ENCODE measurements at places on chromosomes 11 and 22. TPM values are rescaled to one million over a fixed set of nuclear protein-coding genes. Genes with fewer than 3 reads are reported as not detected.

The FAM83F gene
- 2.4 TPM for polyA plus RNA-seq

The RCOR2 gene
- polyA plus RNA-seq: 11.0 TPM

The SPI1 gene
- polyA plus RNA-seq: 2.8 TPM

The CALCB gene
- 5.5 TPM for polyA plus RNA-seq

The MGAT3 gene
- polyA plus RNA-seq: 33.3 TPM

The MS4A14 gene
- polyA plus RNA-seq: 0.09 TPM

The APOL3 gene
- polyA plus RNA-seq: 16.6 TPM

DNA sequence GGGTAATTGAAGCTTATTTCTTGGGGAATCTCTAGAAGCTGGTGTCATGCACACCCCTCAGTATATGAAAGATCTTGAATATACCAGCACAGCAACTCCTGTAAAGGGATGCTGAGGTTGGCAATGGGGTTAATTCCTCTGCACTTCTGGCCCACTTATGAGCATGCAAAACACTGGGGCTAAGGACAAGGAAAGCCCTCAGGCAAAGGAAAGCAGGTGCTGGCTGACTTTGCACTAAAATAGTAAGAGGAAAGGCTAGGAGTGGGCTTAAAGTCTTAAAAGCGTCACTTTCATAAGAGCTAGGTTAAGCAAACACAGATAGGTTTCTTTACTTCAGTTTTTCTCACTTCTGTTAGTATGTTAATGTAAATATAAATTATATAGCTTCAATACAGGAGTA lies 572.6 kb upstream of the LUZP2 start:
- no peak for DNase-seq

DNA sequence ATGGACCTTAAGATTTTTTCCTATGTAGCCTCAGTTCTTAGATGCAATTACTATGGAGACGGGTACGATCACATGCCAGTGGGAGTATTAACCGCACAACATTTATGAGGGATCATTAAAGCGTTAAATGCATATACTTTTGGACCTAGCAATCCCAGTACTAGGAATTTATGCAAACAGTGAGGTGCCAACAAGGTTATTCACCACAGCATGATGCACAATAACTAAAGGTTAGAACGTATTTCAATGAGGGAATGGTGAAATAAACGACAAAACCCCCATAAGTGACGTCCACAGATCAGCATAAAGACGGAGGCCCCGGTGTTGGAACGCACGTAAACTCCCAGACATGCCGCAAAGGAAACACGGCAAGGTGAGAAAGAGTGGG lies 539 bp downstream of the SIRT3 start:
- peak; percentile 17 for DNase-seq

DNA sequence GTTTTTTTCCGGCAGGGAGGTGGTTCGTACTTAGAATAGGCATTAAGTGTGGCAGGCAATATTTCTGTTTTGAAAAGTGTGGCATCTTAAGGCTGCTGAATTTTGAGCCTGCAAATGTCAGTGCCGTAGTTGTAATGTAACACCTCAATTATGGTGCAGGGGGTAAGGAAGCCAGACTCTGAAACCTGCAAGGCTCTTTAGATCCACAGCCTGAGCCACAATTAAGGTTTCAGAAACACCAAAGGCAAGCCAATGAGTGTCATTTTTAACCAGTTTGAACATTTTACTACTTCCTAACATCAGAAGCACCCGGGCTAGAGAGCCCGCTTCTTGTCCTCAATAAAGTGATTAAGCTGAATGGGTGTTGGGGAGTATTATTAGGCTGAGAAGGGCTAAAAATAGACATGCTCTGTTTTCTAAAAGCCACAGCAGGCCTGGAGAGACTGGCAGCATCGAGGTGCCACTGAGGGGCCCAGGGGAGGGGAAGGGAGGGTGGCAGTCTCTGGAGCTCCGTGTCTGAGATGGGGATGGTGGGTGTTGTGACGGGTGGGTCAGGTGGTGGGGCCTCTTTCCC lies 113.4 kb downstream of the ZBTB16 start:
- no peak for DNase-seq

GRCh38 chr11:69321877-69322361 lies 28.0 kb downstream of the MYEOV start:
- DNase-seq: no peak

GRCh38 chr22:49685686-49686085 lies 142.0 kb downstream of the BRD1 start:
- no peak for DNase-seq
